ENCODE measurements at places on chromosomes 1 and 21.

DNA sequence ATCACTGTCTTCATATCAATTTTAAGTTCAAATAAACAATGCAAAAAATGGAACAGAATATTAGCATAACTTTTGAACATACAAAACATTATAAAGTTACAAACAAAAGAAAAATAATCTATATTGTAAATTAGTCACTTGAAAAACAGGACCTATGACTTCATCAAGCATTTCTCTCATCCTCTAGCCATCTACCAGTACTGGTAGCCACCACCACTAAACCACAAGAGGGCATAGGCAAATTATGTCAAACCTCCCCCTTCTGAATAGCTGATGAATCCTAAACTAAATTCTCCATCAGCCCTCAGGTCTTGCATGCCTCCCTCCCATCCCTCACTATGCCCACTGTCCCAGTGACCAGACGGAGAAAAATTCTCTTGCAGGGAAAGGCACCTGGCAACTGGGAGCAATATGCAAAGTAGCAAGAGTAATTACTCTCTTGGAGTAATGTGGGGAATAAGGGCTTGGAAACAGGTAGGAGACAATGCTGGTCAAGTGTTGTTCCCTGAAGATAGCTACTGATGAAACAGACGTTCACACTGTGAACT, 37.1 kb downstream of the SSX2IP start:
- no peak for DNase-seq

- no peak for DNase-seq
Observed at GRCh38 chr1:231808990-231809389, 182.4 kb downstream of the DISC1 start.

- no peak for DNase-seq
Observed at GRCh38 chr1:214404154-214404553, 123.2 kb downstream of the SMYD2 start.

GRCh38 chr21:34282223-34282622, 81.6 kb upstream of the KCNE2 start:
- DNase-seq: no peak

- DNase-seq: peak; percentile 22
Observed at GRCh38 chr1:202274611-202275010, 67.1 kb downstream of the UBE2T start.

DNA sequence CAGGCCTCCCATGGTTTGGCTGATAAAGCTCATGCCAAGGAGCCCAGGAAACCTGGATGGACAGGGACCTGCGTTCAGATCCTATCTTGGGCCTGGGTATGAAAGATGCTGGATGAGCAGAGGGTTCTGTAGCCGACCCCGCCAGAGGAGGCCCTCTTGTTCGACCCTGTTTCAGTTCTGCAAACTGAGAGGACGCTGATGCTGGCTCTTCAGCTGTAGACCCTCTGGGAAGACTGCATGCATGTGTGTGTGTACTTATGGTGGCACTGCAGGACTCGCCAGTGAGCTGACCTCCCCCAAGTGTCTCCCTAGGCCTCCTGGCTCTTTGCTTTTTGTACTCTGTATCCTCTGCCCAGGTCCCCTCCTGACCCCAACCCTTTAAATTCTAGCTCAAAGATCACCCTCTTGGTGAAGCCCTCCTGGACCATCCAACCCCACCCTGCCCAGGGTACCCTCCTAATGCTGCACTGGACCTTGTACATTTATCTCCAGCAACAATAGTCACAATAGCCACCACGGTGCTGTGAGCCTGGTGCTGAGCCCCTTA, 1.6 kb downstream of the EPS8L3 start:
- no peak for DNase-seq

- DNase-seq: no peak
Observed at GRCh38 chr1:226719596-226720387, 19.3 kb downstream of the ITPKB start.

GRCh38 chr1:183806675-183807074, 1.8 kb downstream of the RGL1 start:
- no peak for DNase-seq

- DNase-seq: no peak
Observed at GRCh38 chr1:109784551-109785252, 21.0 kb upstream of the EPS8L3 start.

- DNase-seq: no peak
Observed at GRCh38 chr1:177181280-177181630, 10.5 kb downstream of the BRINP2 start.

DNA sequence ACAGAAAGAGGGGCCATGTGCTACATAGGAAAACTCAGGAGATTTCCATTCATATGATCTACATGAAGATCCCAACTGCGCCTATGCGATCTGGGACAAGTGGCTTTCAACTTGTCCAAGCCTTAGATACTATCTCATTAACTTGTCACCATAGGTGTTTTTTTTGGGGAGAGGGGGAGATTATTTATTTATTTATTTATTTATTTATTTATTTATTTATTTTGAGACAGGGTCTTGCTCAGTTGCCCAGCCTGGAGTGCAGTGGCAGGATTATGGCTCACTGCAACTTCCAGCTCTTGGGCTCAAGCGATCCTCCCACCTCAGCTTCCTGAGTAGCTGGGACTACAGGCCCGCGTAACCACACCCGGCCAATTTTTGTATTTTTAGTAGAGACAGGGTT, 11.3 kb downstream of the FABP3 start:
- no peak for DNase-seq

DNA sequence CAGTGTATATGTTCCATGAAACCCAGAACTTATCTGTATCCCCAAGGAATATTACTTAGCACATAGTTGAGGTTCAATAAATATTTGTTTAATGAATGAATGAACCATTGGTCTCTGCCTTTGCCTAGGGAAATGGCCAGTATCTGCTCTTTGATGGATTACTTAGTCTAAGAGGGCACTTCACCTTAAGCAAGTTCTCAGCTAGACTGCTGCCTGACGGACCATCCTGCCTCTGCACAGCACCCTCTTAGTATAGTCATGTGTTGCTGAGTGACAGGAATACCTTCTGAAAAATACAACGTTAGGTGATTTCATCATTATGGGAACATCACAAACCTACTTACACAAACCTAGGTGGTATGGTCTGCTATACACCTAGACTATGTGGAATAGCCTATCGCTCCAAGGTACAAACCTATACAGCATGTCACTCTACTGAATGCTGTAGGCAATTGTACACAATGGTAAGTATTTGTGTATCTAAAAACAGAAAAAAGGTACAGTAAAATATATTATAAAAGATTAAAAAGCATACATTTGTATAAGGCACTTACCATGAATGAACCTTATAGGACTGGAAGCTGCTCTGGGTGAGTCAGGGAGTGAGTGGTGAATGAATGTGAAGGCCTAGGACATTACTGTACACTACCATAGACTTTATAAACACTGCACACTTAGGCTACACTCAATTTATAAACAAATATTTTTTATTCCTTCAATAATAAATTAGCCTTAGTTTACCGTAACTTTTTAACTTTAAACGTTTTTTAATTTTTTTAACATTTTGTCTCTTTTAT, 83.7 kb upstream of the LRRC8D start:
- no peak for DNase-seq

GRCh38 chr21:27225940-27226339, 259.1 kb upstream of the ADAMTS5 start:
- no peak for DNase-seq

DNA sequence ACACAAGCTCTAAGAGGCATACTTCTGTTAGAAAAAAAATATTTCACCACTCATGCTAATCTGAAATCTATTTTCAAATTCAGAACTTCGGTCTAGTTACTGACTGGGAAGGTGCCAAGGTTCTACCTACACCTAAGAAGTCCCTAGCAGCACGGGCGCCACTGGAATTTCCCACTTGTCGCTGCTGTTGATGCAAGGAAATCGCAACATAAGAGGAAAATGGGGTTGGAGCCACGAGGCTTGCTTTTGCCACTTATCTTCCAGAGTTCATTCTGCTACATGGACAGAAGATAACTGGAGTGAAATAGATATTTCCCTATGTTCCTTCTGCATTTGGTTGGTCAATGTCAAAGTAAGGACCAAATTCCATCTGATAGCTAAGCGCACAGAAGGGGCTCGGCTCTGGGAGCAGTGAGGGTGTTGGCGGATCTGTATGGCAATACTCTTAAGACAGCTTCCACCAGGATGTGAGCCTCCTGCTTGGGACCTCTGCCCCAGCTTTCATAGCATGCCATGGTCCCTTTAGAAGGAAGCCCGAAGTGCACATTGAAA, 47.2 kb downstream of the RCAN1 start:
- DNase-seq: no peak

DNA sequence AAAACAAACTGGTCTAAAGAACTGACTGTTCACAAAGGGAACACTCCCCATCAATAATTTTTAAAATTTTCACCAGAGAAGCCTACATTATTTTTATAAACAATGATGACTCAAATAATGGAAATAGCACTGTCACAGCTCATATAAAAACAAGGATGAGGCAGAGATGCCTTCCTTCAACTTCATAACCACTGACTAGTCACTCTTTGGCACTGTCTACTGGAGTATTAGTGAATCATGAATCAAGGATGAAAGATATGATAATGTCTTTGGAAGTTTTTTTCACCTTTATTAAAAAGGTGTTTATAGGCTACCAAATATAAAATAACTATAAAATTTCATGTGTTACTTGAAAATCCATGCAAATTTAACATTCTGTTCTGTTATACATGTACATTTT, 316.9 kb downstream of the VAV3 start:
- DNase-seq: no peak

DNA sequence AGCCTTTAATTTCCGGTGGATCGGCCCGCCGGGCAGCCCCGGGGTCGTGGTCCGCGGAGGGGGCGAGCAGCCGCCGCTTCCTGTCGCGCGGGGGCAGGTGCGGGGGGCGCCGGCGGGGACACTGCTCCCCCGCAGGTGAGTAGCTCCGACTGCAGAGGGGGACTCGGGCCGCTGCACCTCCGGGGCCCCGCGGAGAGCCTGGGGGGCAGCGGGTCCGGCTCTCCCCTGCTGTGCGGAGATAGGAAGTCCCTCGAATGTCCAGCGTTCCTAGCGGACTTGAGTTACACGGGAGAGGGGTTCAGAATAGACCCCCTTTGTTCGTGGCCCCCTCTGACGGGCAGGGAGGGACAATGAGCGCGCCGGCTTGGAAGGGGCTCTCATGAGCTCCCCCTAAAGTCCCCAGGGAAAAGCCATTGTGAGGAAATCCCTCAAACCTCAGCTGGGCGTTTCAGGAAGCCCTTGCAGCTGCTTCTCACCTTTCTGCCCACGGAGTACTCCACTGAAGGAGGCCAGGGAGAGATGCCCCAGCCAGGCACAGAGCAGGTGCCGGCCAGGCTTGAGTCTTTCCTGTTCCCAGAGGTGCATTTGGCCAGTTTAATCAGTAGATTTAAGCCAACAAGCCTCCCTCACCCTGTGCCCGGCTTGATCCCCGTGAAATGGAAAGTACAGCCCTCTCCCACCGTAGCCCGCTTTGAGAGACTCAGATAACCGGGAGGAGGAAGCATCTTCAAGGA, 925 bp downstream of the PDE9A start:
- no peak for DNase-seq

GRCh38 chr21:37904856-37905255, 11.4 kb downstream of the KCNJ6 start:
- no peak for DNase-seq

DNA sequence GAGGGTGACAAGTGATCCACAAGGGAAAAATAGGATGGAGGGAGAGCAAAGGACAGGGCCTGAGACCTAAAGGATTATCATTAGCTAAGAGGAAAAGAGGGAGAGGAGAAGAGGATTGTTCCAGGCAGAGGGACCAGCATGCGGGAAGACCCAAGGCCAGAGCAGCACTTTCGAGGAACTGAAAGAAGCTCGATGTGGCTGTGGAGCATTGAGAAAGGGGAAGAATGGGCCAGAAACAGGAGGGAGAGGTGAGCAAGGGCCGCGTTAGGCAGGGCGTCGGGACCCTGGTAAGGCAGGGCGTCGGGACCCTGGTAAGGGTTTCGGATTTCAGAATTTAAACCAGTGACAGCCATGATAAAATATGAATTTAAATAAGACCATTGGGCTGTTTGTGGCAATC, 22.8 kb upstream of the CSF1 start:
- DNase-seq: no peak

- no peak for DNase-seq
Observed at GRCh38 chr1:36367798-36368197, 17.9 kb downstream of the STK40 start.

- no peak for DNase-seq
Observed at GRCh38 chr1:56477164-56478111, 101.9 kb downstream of the PLPP3 start.

- no peak for DNase-seq
Observed at GRCh38 chr1:64179588-64179987, 23.8 kb upstream of the UBE2U start.

DNA sequence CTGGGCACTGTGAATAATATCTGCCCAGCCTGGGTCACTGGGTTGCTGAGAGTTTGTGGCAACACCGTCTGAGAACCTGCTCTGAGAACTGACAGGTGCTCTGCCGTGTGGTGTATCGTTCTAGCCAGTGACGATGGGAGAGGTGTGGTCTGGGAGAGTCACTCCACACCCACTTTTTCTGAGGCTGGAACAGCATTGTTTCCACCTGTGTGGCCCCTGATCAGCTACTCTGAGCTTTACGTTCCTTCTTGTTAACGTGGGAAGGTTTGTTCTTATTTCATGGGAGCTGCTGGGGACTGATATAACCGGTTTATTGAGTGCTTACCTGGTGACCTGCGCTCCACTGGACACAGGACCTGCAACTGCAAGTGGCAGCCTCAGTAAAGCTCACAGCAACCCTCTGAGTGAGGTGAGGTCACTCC, 34.8 kb upstream of the TENT5C start:
- DNase-seq: no peak

- DNase-seq: no peak
Observed at GRCh38 chr1:213931836-213932235, 55.9 kb upstream of the PROX1 start.

DNA sequence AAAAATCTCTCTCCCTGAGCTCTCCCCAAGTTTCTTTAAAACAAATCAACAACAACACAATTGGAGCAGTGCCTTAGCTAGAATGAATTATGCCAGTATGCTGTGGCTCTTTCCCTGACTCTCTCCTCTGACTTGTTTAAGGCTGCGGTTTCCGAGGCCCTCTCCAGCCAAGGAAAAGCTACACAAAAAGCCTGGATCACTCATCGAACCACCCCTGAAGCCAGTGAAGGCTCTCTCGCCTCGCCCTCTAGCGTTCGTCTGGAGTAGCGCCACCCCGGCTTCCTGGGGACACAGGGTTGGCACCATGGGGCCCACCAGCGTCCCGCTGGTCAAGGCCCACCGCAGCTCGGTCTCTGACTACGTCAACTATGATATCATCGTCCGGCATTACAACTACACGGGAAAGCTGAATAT, 1.9 kb downstream of the S1PR1 start:
- peak; percentile 87 for DNase-seq

GRCh38 chr1:60942896-60943638, 139.3 kb upstream of the NFIA start:
- no peak for DNase-seq
